Effector memory CD4-positive, alpha-beta T cell (primary cell): ENCODE measurements at places on chromosomes 11 and 22.

GRCh38 chr11:132646890-132647289, 885.4 kb downstream of the OPCML start:
- H3K4me1 ChIP-seq = no peaks in the 10 kb centered on the region
- H3K27ac ChIP-seq = no peak overlapping the region
- H3K27me3 ChIP-seq = no peaks in the 10 kb centered on the region
- H3K4me3 ChIP-seq = no peak overlapping the region
- H3K36me3 ChIP-seq = no peaks in the 10 kb centered on the region

DNA sequence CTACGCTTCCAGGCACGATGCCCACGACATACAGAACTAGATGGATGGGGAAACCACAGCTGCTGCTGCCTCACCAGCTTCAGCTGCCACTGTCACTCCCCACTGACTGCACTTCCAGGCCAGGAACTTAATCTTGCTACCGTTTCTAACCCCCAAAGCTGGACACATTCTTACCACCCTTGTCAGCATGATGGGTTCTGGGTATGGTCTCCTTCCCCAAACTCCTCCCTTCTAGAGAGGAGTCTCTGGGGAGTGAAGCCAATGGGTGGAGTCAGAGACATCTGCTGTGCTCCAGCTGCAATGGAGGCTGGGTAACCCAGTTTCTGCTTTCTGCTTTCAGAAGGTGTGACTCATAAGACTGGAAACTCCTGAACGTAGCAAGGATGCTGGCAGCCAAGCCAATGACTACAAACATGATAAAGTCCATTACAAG, 87.0 kb upstream of the THY1 start:
- H3K4me3 ChIP-seq = no peak overlapping the region
- no peak for DNase-seq
- H3K36me3 ChIP-seq = no peaks in the 10 kb centered on the region

- no peak overlapping the region for H3K4me3 ChIP-seq
- DNase-seq = no peak
- H3K4me1 ChIP-seq = no peaks in the 10 kb centered on the region
- no peaks in the 10 kb centered on the region for H3K27me3 ChIP-seq
- H3K36me3 ChIP-seq = no peaks in the 10 kb centered on the region
- no peak overlapping the region for H3K27ac ChIP-seq
Observed at GRCh38 chr11:16299884-16300782, 56.2 kb downstream of the SOX6 start.

DNA sequence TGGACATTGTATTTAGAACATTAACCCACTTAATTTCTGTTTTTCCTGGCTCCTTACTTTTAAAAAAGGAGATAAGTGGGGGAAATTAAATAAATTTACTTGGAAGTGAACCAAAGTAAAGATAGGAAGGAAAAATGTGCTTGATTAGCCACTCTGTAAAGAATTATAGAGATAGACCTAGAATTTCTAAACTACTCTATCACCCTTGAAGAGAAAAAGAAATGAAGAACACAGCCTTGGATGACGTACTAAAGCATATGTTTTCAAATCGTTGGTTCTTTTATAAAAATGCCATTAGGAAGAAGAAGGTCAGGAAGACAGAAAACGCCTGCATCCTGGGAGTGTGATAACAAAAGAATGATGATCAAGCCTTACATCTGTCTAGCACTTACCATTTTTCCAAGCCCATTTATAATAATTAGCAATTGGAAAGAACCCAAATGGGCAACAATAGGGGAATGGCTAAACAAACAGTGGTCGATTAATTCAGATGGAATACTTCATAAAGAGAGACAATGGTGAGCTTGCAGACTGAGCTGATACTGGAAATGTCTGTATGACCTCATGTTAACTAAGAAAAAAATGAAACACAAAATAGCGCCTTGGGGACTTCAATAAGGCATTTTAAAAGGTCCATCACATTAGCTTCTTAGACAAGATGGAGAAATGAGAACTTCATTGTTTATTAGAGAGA, 81.0 kb upstream of the LRRC55 start:
- no peak overlapping the region for H3K27ac ChIP-seq
- H3K4me3 ChIP-seq = no peak overlapping the region
- DNase-seq = no peak
- H3K27me3 ChIP-seq = no peaks in the 10 kb centered on the region
- no peaks in the 10 kb centered on the region for H3K36me3 ChIP-seq

- H3K4me3 ChIP-seq = no peak overlapping the region
- no peak for DNase-seq
- no peaks in the 10 kb centered on the region for H3K4me1 ChIP-seq
- no peaks in the 10 kb centered on the region for H3K27me3 ChIP-seq
Observed at GRCh38 chr11:111101881-111102280, 143.6 kb upstream of the POU2AF2 start.

DNA sequence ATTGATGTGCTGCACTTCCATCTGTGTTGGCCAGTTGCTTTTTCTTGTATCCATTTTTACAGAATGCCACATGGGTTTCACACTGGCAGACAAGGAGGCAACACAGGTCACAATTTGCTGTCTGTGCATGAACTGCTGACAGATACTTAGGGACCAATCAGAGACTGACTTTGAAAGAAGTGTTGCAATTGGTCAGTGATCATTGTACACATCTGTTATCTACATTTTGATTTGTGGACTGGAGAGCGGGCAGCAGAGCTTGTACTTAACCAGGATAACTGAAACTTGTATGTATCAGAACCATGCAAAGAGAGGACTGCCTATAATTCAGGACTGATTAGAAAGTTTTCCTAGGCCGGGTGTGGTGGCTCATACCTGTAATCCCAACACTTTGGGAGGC, 21.8 kb downstream of the PRR5 start:
- H3K36me3 ChIP-seq = peaks cover 16% of the 10 kb centered on the region
- no peak for DNase-seq
- no peak overlapping the region for H3K27ac ChIP-seq
- H3K4me1 ChIP-seq = peaks cover 4% of the 10 kb centered on the region

GRCh38 chr11:30917859-30918478, 331.8 kb upstream of the MPPED2 start:
- H3K4me1 ChIP-seq = no peaks in the 10 kb centered on the region
- no peaks in the 10 kb centered on the region for H3K36me3 ChIP-seq
- H3K4me3 ChIP-seq = no peak overlapping the region
- no peak overlapping the region for H3K27ac ChIP-seq
- no peaks in the 10 kb centered on the region for H3K27me3 ChIP-seq
- no peak for DNase-seq

GRCh38 chr11:36803084-36803483, 205.0 kb upstream of the RAG2 start:
- H3K27me3 ChIP-seq = no peaks in the 10 kb centered on the region
- no peak for DNase-seq
- no peaks in the 10 kb centered on the region for H3K36me3 ChIP-seq

DNA sequence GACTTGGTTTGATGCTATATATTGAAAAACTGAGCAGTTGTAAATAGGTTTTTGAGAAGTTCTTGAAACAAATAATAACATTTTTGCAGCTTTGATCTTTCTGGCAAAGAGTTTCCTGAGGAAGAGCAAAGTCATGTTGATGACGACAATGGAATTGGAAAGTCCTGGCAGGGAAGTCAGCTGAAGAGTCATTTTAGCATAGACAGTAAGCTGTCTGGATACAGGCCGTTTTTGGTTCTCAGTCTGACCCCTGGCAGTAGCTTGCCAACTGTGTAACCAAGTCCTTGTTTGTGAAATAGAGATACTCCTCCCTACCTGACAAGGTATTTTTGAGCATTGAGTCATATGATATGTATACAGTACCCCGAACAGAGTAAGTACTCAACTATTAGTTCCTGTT, 193.3 kb downstream of the C11orf91 start:
- no peaks in the 10 kb centered on the region for H3K36me3 ChIP-seq
- no peak overlapping the region for H3K4me3 ChIP-seq
- no peaks in the 10 kb centered on the region for H3K27me3 ChIP-seq

- H3K36me3 ChIP-seq = no peaks in the 10 kb centered on the region
- no peaks in the 10 kb centered on the region for H3K27me3 ChIP-seq
- no peak for DNase-seq
- H3K27ac ChIP-seq = no peak overlapping the region
Observed at GRCh38 chr11:108536783-108537182, 38.6 kb upstream of the POGLUT3 start.

DNA sequence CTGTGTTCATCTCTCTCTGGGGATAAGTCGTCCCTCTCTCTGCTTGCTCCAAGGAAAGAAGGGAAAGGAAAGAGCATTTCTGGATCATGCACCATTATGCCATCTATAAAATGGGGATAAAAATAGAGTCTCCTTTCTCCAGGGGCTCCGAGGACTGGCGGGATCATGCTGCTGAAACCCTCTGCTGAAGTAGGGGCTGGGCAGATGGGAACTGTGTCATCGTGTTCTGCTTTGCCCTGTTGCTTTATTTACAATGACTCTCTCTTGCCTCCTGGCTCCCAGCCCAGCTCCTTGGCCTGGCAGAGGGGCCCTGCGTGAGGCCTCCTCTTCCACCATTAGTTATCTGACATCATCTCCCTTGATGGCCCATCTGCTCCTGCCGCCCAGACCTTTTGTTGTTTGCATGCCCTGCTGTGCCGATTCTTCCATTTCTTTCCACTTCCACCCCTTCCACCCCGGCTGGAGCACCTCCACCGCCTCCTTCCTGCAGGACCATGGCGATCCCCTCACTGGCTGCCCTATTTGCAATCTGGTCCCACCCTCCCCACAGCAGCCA, 200.9 kb downstream of the MYO18B start:
- H3K4me1 ChIP-seq = no peaks in the 10 kb centered on the region
- H3K36me3 ChIP-seq = no peaks in the 10 kb centered on the region
- no peak overlapping the region for H3K27ac ChIP-seq
- no peak overlapping the region for H3K4me3 ChIP-seq

DNA sequence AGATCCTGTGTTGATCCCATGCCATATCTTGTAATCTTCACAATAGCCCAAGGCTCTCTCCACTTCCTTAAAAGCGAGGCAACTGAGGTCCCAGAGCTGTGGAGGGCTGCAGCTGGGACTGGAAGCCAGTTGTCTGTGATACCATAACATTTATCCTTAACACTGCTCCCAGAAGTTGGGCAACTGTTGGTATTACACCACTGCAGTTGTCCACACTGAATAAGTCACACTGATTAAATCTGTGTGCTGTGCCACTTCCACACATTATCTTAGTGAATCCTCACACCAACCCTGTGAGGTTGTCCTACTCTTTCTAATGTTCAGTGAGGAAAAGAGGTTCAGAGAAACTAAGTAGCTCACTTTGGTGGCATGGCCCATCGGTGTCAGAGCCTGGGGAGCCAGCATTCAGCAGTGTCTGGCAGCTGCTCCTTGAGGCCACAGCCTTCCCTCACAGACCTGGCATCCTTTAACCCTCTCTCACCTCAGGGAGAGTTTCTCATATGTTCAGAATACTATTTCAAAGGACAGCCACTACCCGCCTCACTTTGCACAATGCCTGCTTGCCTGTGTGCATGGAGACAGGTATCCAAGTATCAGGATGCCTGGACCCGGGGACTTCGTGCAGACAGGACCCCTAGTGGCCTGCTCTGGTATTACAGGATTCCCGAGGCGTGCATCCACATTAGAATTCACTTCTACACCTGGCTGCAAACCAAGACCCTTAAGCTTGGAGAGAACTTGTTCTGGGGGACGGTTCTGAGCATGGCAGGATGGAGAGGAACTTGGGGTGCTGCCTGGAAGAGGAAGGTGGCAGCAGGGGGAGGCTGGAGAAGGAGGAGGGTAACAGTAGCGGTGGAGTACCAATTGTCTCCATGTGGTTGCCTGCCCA, 221.9 kb upstream of the TBCEL start:
- DNase-seq = peak; percentile 14
- no peak overlapping the region for H3K27ac ChIP-seq
- H3K4me3 ChIP-seq = no peak overlapping the region
- no peaks in the 10 kb centered on the region for H3K36me3 ChIP-seq

DNA sequence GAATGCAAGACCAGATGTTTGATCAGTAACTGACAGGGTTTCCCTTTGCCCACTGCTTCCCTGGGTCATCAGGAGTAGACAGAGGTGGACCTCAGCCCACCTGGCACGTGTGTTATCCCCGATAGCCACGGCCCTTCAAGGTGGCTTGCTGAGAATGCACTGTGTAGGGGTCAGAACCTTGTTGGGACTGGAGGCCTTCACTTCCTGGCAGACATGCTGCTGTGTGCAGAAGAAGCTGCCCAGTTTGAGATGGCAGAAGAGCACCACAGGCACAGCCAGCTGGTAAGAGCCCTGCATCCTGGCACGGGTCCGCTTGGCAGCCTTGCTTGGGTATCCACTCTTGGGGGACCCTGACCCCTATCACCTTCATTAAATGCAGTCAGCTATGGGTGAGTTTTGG, 81.8 kb downstream of the SFI1 start:
- H3K36me3 ChIP-seq = peaks cover 45% of the 10 kb centered on the region
- H3K4me1 ChIP-seq = no peaks in the 10 kb centered on the region
- no peak for DNase-seq
- no peak overlapping the region for H3K4me3 ChIP-seq

DNA sequence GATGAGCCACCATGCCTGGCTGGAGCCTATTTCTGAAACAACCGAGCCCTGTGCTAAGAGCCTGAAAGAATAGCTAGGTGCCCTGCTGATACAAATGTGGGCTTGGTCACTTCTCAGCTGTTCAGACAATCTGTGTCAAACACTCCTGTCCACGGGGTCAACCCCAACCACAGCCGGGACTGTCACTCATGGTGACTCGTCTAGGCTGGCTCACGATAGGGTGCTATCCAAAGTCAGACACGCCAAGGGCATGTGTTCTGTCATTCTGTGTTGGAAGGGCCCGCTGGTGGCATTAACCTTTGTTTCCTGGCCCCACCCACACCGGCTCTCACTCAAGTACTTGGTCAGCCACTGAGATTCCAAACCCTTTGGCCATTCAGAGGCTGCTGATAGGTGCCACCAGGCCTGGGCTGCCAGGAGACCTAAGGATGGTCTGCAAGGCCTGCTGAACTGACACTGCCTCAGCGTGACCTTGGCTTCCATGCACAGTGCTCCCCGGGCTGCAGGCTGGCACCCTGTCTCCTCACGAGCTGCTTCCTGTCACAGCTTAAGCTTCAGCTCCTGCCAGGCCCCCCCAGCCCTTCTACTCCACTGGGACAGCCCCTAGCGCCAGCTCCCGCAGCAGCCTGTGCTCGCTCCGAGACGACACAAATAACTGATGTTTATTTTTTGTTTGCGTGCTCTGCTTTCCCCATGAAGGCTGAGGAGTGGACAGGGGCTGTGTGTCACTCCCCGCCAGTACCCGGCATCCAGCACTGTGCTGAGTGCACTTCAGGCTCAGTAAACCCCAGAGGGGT, 14.2 kb upstream of the CDC42BPG start:
- H3K36me3 ChIP-seq = peaks cover 30% of the 10 kb centered on the region
- peaks cover 94% of the 10 kb centered on the region for H3K4me1 ChIP-seq
- no peaks in the 10 kb centered on the region for H3K27me3 ChIP-seq
- H3K27ac ChIP-seq = peak overlapping the region; percentile 74
- peak overlapping the region; percentile 27 for H3K4me3 ChIP-seq

DNA sequence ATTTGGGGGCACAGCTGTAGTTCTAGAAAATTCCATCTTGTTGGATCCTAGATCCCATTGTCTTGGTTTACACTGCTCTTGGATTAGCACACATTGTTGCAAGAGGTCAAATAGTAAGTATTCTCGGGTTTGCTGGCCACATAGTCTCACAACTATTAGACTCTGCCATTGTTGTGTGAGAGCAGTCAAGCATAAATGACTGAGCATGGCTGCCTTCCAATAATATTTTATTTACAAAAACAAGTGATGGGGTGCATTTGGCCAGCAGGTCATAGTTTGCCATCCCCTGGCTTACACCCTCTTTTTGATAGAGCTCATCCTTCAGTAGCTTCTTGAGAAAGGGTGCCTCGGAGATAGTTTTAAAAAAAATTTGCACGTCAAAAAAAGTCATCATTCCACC, 77.9 kb upstream of the ALX4 start:
- no peak overlapping the region for H3K4me3 ChIP-seq
- DNase-seq = no peak
- no peak overlapping the region for H3K27ac ChIP-seq
- no peaks in the 10 kb centered on the region for H3K4me1 ChIP-seq
- H3K27me3 ChIP-seq = no peaks in the 10 kb centered on the region
